Lung (tissue), 17 donors: ENCODE measurements at places on chromosomes 1 and 21. TPM values are rescaled to one million over a fixed set of nuclear protein-coding genes. Genes with fewer than 3 reads are reported as not detected.
A peak's percentile ranks its signal among the peaks of the same experiment; 100 is the strongest.

DNA sequence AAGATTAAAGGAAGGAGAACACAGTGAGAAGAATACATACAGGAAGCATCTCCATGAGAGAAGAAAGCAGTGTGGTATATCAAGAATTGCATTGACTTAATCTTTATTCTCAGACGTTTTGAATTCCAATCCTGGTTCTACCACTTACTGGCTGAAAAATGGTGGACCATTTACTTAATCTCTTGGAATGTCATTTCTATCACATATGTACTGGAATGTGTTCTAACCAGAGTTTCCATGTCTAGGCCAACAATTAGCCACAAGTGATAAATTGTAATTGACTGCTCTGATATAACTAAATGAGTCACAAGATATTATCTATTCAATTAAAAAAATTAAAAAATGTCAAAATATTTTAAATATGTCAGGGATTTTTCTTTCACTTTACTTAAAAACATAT lies 626.1 kb downstream of the PTPRC start:
- DNase-seq = no peak

- DNase-seq = no peak
Observed at GRCh38 chr1:110948038-110948810, 15.5 kb downstream of the LRIF1 start.

Gene NPR1
- total RNA-seq = 16.7 TPM

DNA sequence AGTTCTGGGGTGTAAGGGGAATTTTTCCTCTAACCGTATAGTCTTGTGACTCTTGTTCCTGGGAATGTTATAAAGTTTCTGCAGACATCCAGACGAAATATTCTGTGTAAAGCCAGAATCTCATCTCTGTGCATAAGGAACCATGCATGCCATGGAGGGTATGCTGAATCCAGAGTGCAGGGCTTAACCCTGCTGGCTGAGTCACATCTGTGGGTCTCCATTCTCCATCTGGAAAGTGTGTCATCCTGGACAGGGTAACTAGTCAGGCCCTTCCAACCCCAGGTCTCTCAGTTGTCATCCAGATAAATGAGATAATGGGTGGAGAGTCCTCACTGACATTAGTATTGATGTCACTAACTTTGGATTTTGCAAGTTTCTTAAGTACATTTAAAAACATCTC lies 48.8 kb downstream of the ATP5PO start:
- no peak for DNase-seq

Gene TSTD1
- 67.9 TPM for total RNA-seq

Gene RGS8
- not detected for total RNA-seq

Gene OR2W3
- 1.1 TPM for total RNA-seq

- DNase-seq = no peak
Observed at GRCh38 chr1:174748586-174748985, 251.2 kb upstream of the CACYBP start.

DNA sequence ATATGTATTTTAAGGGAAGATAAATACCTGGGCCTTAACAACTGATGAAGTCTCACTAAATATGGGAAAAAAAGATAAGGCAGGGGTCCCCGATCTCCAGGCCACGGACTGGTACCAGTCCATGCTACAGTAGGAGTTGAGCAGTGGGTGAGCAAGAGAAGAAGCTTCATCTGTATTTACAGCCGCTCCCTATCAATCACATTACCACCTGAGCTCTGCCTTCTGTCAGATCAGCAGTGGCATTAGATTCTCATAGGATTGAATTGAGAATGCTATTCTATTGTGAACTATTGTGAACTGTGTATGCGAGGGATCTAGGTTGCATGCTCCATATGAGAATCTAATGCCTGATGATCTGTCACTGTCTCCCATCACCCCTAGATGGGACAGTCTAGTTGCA lies 43.0 kb upstream of the PAXBP1 start:
- DNase-seq = no peak

- no peak for DNase-seq
Observed at GRCh38 chr21:43782431-43783097, 6.5 kb upstream of the CSTB start.

GRCh38 chr1:43238085-43238484 lies 31.7 kb upstream of the TMEM125 start:
- peak; percentile 59 for DNase-seq

Gene ZBTB8A
- total RNA-seq = 13.9 TPM

Gene GFI1
- 2.2 TPM for total RNA-seq

DNA sequence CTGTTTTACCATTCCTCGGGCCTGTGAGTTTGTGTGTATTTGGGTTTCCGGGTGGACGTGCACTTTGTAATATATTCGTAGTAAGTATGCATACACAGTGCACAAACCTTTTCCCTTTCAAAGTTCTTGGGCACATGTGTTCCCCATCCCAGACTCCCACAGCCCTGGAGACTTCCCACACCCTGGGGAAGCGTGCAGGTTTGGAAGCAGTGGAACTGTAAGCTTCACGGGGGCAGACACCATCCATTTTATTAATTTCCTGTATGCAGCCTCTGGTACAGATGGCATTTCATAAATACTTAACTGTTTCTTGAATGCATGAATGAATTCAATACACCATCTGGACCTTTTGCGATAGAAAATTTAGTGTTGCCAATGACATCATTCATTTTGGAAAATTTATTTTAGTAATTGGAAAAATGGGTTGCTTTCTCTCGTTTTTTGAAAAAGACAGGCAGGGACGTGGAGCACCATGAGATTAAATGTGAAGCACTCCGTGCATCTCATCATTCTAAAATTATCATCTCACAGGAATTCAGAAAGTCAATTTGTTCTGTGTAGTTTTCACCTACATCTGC lies 10.8 kb downstream of the ETS2 start:
- DNase-seq = no peak

DNA sequence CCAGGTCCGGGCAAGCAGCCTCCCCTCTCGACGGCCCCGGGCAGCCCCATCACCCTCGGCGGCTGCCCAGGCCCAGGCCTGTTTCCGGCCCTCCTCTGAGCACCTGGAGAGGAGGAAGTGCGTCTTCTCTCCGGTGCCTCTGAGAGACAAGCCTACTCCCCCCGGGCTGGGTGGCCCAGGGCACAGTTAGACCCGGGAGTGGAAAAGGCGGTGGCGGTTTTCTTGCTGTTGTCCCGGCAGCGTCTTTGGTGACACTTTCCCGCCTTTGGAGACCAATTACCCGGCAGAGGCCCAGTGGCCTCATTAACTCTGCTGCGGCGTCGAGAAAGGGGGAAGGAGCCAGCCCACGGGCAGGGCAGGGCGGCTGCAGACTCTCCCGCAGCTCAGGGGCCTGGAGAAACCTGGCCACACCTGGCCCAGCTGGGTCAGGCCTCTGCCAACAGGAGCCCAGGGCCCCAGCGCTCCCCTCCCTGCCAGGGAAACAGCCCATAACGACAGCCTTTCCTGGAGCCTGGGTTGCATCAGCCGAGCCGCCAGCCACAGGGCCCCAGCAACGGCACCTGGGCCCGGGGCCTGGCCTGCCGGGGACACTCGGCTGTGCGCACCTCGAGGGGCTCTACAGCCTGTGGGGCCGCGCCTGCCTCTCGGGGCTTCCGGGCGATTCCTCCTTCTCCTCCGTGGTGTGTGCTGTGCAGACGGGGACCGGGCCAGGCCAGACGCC lies 28.4 kb upstream of the C1orf159 start:
- DNase-seq = peak; percentile 53

Gene NMNAT2
- 0.88 TPM for total RNA-seq

Gene S100A7A
- total RNA-seq = not detected
